ENCODE measurements at places on chromosomes 4 and X. TPM values are rescaled to one million over a fixed set of nuclear protein-coding genes. Genes with fewer than 3 reads are reported as not detected.

The TGIF2LX gene
- total RNA-seq = not detected

The DMRTC1 gene
- total RNA-seq = 0.31 TPM

The ADH1C gene
- not detected for total RNA-seq

The MYOZ2 gene
- total RNA-seq = not detected

The ZFP92 gene
- 1.1 TPM for total RNA-seq

The RASSF6 gene
- not detected for total RNA-seq

The FAM236B gene
- not detected for total RNA-seq

The SOX3 gene
- total RNA-seq = not detected

The GSX2 gene
- total RNA-seq = not detected

The TCEAL2 gene
- 0.31 TPM for total RNA-seq

The HMGB2 gene
- total RNA-seq = 592 TPM

The RHOXF1 gene
- total RNA-seq = not detected

The TENM3 gene
- total RNA-seq = not detected

The VCX2 gene
- total RNA-seq = not detected

Data from activated naive CD8-positive, alpha-beta T cell treated with anti-CD3 and anti-CD28 coated beads, Interleukin-2, amount 10 ng/mL, durations not matched to agents 7 days and 5 days (primary cell).